Nephron progenitor cell (in vitro differentiated cells): ENCODE measurements at places on chromosomes 1 and 21.

DNA sequence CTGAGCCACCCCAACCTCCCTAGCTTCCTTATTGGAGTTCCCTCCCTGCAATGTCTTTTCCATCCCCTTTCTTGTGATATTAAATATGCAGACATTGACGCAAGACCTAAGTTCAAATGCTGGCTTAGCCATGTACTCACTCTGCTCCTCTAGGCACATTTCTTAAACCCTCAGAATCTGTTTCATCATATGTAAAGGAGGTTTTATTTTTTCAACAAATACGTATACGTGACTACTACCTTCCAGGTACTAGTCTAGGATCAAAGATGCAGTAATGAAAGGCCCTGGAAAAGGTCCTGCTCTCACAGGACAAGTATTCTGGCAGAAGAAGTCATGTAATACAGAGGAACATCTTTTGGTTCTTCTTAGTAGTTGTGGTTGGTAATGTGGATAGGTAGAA is 98.6 kb downstream of the SIPA1L2 start:
- no peak for DNase-seq

DNA sequence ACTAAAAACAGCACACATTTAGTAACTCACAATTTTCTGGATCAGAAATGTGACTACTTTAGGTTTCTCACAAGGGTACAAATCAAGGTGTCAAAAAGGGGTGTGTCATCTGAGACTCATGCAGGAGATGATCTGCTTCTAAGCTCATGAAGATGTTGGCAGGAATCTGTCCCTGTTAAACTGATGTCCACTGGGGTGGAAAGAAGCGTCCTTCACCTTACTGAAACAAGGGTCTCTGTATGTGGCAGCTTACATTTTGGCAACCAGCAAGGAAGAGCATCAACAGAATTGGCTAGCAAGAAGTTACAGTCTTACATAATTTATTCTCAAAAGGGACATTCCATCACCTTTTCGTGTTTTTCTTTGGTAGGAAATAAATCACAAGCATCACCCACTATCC is 1223.8 kb downstream of the AMY1C start:
- DNase-seq = no peak

- DNase-seq = no peak
Measured at GRCh38 chr1:16249596-16250241, 12.7 kb upstream of the CPLANE2 start.

DNA sequence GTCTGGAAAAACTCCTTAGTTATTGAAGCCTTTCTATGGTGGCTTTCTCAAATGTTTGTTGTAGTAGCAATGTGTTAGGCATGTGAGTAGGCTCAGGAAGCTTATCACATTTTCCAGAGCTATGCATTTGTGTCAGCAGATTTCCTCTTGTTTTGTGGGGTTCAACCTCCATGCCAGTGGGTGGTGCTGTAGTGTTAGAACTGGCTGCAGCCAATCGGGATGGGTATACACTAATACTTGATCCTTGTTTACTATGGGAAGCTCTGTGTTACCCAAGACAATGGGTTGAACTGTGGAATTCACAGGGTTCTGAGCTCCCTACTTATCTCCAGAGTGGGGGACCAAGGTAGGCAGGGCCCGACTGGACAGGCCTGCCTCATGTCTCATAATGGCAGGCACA is 348.5 kb upstream of the ADAMTS5 start:
- DNase-seq = no peak

DNA sequence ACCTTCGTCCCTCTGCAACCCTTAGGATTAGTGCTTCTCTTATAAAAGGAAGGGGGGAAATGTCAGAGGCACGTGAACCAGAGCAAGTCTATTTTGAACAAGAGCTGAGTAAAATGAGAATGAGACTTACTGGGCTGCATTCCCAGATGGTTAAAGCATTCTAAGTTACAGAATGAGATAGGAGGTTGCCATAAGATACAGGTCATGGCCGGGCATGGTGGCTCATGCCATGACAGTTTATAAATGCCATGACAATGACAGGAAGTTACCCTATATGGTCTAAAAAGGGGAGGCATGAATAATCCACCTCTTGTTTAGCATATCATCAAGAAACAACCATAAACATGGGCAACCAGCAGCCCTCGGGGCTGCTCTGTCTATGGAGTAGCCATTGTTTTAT is 2.5 kb upstream of the AQP10 start:
- no peak for DNase-seq

DNA sequence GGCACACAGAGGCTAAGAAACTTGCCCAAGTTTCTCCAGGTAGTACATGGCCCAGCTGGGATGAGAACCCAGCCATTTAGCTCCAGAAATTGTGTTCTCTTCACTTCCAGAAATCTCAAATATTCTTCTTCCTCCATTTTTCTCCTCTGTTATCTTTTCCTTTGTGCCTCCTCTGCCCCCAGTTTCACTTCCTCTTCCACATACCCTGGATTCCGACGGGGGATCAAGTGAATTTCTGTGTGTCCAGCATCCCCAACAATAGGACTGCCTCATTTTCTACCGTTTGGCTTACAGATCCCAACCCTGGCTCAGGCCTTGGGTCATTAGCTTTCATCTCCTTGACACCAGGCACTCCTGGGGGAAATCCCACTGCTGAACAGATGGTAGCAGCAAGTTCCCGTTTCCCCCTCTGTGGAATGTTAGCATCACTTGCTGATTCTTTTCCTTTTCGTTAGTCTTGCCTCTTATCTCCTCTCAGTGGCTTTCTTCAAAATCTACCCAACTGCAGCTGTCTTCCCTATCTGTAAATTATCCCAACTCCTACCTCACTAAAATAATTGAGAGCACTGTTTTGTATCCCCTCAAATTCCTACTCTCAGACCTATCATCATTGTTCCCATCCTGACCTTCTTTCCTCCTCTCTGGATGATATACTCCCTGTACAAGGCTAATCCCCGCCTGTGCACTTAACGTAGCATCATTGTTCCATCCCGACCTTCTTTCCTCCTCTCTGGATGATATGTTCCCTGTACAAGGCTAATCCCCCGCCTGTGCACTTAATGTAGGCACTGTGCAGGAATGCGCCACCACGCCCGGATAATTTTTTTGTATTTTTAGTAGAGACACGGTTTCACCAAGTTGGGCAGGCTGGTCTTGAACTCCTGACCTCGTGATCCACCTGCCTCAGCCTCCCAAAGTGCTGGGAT is 36.5 kb downstream of the SCCPDH start:
- no peak for DNase-seq

GRCh38 chr1:179955287-179955680 is 674 bp downstream of the CEP350 start:
- no peak for DNase-seq

GRCh38 chr1:23791516-23792047 is 637 bp downstream of the LYPLA2 start:
- peak; percentile 58 for DNase-seq

- no peak for DNase-seq
Measured at GRCh38 chr1:224245188-224245587, 62.1 kb downstream of the DEGS1 start.

DNA sequence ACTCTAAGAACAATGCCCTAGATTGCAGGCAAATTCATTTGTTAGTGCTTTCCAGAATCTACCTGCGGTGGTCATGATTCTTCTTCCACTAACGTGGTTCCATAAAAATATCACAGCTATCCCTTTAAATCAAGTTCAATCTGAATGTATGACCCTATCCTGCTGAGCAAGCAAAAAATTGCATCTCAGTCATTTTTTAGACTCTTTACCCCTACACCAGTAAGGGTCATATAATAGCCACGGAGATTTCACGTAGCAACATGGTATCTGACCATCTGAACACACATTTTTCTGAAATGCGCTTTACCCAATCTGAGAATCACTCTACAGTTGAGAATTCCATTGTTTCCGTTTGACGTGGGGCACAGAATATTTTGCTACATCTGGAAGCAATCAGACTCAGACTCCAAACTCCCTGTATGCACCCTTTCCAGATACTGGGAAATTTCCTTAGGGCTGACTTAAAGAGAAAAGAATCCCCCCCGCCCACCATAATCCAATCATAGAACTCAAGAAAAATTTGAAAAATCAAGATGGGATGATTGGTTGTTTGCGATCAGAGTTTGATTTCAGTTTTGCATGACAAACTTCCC is 699.2 kb upstream of the ZP4 start:
- DNase-seq = no peak

GRCh38 chr1:78301141-78301540 is 189.6 kb upstream of the PTGFR start:
- no peak for DNase-seq

- no peak for DNase-seq
Measured at GRCh38 chr21:36436829-36437744, 42.8 kb downstream of the CLDN14 start.

DNA sequence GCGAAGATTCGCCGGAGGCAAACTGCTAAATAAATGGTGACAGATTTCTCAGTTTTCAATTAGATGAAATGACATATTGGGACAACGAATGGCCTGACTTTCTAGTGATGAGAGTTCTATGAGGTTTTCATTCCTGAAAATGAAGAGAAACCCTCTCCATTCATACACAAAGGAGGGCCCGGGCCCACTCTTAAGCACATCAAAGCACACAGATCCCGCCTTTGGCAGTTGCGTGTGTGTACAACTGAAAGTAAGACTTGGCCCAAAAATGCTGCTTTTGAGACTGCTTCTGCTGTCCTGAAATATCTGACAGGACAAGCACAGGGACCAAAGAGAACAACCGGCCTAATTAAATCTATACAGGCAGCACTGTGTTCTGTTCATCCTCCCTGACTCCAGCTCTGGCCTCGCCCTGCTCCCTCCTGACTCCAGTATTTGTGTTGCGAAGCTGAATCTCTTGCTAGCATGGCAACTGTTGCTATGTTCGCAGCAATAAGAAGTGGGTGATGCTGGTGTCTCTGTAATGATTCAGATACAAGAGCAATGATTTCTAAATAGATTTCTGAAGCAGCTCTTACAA is 7.4 kb downstream of the LRRC53 start:
- peak; percentile 9 for DNase-seq

GRCh38 chr1:77642196-77642595 is 40.3 kb downstream of the ZZZ3 start:
- DNase-seq = no peak

GRCh38 chr21:33966324-33966949 is 50.8 kb upstream of the ATP5PO start:
- no peak for DNase-seq

DNA sequence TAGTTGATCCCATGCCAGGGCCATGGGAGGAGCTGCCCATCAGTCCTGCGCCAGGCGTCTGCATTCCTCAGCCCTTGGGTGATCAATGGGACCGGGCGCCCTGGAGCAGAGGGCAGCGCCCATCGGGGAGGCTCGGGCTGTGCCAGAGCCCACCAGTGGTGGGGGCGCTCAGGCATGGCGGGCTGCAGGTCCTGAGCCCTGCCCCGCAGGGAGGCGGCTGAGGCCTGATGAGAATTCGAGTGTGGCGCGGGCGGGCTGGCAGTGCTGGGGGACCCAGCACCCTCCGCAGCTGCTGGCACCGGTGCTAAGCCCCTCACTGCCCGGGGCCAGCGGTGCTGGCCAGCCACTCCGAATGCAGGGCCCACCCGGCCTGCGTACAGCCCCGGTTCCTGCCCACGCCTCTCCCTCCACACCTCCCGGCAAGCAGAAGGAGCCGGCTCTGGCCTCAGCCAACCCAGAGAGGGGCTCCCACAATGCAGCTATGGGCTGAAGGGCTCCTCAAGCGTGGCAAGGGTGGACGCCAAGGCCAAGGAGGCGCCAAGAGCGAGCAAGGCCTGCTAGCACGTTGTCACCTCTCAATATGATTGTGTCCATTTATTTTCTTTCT is 238.1 kb upstream of the OLFM3 start:
- DNase-seq = no peak

DNA sequence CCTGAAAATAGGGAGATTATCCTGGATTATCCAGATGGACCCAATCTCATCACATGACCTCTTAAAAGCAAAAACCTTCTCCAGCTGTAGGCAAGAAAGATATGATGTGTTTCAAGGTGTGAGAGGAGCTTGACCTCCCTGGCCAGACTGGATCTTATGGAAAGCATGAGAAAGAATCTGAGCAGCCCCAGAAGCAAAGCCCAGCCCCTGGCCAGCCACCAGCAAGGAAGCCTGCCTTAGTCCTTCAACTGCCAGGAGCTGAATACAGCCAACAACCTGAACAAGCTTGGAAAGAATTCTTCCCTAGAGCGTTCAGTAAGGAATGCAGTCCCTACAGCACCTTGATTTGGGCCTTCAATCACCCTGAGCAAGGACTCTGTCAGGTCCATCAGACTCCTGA is 375.0 kb upstream of the CHRM3 start:
- DNase-seq = no peak

GRCh38 chr1:211468595-211468994 is 23.4 kb downstream of the RD3 start:
- no peak for DNase-seq

DNA sequence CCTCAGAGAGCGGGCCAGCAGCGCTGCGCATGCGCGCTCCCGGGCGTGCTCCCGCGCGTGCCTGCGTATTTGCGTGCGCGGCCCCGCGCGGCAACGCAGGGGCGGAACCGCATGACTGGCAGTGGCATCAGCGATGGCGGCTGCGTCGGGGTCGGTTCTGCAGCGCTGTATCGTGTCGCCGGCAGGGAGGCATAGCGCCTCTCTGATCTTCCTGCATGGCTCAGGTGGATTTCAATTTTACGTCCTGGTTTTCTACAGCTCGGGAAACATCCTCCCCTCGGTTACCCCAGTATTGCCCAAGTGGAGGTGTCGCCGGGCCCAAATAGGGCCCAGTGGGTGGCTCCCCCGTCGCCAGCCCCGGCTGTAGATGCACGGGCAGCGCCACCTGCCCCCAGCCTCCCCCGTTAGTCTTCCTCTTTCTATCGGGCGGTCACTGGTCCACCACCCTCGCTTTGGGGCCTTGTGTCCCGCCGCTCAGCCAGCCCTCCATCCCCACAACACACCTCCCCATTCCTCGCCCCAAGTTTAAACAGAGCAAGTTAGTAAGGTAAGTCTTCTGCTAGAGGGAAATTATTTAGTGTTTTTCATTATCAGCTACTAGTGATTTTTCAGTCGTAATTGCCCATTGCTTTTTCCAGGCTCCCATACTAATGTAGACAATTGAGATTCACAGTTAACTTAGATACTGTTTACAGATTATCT is at the start of gene LYPLAL1:
Gene LYPLAL1, plus strand, starts transcription at position 121 of the 702 bp plus-strand sequence. Its CDS starts 13 bp downstream, at position 134.
- peak; percentile 87 for DNase-seq

GRCh38 chr1:233982827-233983518 is 78.5 kb downstream of the SLC35F3 start:
- no peak for DNase-seq

DNA sequence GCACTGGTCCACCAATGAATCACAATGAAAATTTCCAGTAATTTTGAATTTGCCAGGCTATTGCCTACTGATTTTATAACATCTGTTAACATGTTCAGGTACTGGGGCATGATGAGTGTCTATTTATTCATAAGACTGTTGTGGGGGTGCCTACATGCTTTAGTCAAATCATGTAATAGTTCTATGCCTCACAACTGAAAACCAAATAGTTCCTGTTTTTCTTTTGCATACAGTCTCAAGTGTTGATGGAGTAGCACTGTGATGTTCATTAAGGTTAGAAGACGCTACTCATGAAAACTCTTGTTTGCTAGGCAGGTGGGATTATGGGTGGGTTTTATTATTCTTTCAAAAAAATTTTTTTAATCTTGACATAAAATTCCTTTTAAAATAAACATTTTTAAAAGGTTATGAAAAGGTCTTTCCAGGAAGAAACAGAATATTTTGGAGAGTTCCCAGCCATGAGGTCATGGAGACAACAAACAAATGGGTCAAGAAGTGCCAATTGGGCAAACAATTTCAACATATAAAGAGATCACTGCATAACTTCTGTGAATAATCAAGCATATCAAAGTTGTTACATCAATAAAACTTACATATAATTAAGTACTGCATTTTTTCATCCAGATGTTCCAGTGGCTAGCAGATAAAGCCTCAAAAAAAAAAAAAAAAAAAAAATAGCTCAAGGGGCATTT is 40.2 kb upstream of the NHLH2 start:
- DNase-seq = no peak

- no peak for DNase-seq
Measured at GRCh38 chr1:173489149-173489600, 12.0 kb downstream of the PRDX6 start.
